ENCODE measurements at places on chromosomes 13 and 19.

- DNase-seq: no peak
Observed at GRCh38 chr19:49355909-49356353, 6.3 kb downstream of the TEAD2 start.

- no peak for DNase-seq
Observed at GRCh38 chr13:91214031-91214430, 133.5 kb upstream of the MIR17HG start.

GRCh38 chr13:77827332-77827731 is 91.3 kb downstream of the EDNRB start:
- DNase-seq: no peak

- no peak for DNase-seq
Observed at GRCh38 chr13:26485288-26485687, 72.2 kb upstream of the WASF3 start.

GRCh38 chr19:54684527-54684926 is 21.7 kb downstream of the LILRB4 start:
- peak; percentile 3 for DNase-seq

GRCh38 chr13:96904232-96904631 is 90.0 kb downstream of the OXGR1 start:
- DNase-seq: no peak

- DNase-seq: peak; percentile 10
Observed at GRCh38 chr13:22047082-22047784, 376.4 kb downstream of the FGF9 start.

DNA sequence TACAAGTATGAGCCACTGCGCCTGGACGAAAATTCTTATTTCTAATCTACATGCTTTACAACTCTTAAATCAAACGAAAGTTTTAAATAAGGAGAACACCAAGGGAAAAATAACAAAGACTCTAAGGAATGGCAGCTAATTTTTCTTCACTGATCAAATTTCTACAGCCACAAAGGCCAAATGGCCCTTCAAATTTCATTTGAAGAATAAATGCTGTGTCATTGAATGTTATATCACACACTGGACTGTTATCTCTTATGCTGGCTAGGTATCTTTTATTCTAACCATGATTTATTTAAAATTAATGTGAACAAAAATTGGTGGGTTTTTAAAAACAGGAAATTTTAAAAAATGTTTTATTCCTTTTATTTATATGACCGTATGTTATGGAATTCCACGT is 14.1 kb downstream of the SMAD9 start:
- no peak for DNase-seq

DNA sequence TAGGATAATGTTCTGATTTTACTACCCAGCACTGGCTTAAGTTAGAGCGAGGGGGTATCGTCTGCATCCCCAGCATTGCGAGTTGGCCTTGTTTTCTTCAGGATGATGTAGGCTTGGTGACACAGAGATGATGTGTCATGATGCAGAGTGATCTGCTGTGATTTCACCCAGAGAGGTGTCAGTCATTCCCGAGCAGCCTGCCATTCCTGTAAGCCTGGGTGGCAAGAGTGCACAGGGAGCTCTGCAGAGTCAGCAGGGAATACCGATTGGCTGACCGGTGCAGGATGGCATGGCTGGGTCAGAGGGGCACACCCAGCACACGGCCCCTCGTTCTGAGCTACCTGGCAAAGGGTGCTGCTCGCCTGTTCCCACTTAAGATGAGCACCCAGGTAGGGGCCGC is 15.8 kb upstream of the GJB6 start:
- DNase-seq: no peak

DNA sequence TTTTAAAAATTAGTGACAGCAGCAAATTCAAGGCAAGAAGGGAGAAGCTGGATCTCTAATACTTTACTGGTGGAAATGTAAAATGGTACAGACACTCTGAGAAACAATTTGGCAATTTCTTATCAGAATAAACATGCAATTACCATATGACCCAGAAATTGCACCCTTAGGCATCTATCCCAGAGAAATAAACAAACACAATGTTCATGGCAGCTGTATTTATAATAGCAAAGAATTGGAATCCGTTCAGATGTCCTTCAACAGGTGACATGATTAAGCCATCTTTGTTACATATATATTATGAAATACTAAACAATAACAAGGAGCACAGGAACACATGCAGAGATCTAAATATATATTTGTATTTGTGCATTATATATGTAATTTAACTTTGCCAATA is 756.5 kb downstream of the SLITRK1 start:
- DNase-seq: no peak

DNA sequence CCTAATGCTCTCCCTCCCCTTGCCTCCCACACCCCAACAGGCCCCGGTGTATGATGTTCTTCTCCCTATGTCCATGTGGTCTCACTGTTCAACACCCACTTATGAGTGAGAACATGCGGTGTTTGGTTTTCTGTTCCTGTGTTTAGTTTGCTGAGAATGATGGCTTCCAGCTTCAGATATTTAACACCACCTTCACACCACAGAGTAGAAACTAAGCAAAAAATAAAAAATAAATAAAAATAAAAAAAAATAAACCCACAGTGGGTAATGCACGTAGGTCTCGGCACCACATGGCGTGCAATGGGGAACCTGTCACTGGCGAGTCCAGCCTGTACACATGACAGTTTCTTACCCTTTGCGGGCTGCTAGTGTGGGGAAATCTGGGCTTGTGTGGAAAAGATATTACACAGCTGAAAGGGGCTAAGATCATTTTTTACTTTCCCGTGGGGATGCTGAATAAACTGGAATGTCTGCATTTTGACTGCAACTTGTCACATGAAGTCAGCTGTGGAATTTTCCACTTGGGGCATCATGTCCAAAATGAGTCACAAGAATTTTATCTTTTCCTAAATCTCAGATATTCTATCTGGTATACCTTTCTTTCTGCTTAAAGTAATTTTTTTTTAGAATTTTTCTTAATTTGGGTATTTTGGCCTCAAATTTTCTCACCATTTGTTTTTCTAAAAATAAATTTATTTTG is 170.5 kb downstream of the IRS2 start:
- DNase-seq: peak; percentile 7

DNA sequence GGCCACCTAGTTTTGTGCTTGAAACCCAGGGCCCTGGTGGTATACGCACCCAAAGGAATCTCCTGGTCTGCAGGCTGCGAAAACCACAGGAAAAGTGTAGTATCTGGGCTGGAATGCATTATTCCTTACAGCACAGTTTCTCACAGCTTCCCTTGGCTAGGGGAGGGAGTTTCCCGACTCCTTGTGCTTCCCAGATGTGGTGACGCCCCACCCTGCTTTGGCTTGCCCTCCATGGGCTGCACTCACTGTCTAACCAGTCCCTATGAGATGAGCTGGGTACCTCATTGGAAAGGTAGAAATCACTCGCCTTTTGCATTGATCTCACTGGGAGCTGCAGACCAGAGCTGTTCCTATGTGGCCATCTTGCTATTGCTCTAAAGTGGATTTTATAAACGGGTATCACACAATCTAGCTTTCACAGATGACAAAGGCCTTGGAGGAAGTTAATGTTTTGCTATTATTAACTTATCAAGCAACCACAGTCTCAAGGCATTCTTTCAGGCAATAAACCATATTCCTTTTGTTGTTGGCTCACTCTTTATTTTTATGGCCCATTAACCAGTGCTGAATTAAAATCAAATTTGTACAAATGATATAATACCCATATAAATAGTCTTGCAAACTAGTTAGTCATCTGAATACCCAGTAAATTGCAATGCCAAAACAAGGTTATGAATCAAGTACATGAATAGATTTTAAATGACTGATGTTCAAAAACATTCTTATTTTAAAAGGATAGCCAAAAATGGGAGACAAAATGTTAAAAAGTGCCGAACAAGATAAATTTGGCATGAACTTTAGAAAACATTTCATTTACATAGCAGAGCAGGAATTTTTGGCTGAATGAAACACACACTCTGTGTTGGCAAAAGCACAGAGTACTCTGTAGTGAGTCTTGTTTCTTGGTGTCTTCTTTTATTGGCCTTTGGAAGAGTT is 475.4 kb upstream of the ARGLU1 start:
- DNase-seq: no peak

DNA sequence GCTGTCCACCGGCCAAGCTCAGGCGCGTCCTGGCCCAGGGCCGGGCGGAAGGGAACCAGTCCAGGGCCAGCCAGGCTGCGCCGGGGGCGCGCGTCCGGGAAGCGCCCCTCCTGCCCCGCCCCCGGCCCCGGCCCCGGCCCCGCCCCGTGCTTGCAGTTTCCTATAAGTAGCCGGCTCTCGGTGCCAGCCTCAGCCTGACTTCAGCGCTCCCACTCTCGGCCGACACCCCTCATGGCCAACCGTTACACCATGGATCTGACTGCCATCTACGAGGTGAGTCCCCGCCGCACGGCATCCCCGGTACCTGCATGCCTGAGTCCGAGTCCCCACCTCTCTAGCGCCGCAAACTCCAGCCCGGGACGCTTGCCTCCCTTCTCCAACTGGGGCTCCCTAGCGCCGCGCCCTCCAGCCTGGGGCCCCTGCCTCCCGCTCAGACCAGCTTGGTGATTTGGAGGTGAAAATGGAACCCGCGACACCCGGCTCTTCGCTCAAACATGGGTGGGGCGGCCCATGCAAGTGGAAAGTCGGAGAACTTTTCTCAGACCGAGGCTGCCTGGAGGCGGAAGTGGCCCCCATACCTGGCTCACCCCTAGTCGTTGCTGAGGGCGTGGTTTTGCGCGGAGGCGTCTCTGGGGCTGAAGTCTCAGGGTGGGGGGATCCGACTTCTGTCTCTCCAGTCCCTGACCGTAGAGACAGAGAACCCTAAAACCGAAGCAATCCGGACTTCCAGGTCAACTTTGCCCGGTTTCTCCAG is at the start of gene ZFP36:
ZFP36 (plus strand) TSS at position 192 of the 754 bp plus-strand sequence; CDS start at position 250, 58 bp downstream.
- peak; percentile 90 for DNase-seq

- no peak for DNase-seq
Observed at GRCh38 chr19:13493516-13494310, 12.6 kb downstream of the CACNA1A start.

- DNase-seq: no peak
Observed at GRCh38 chr13:27001705-27002104, 169.9 kb downstream of the USP12 start.

GRCh38 chr19:4567584-4568071 is 8.1 kb upstream of the SEMA6B start:
- DNase-seq: peak; percentile 74

GRCh38 chr13:46866150-46866549 is 30.7 kb downstream of the HTR2A start:
- peak; percentile 90 for DNase-seq

- DNase-seq: no peak
Observed at GRCh38 chr13:42400188-42400833, 128.4 kb downstream of the AKAP11 start.
